Fibroblast of skin of left quadriceps (primary cell): ENCODE measurements at places on chromosomes 1 and 21.

- DNase-seq: no peak
Observed at GRCh38 chr21:46121286-46122221, 23.6 kb downstream of the COL6A2 start.

GRCh38 chr1:8238141-8239038 lies 79.5 kb upstream of the SLC45A1 start:
- peak; percentile 83 for DNase-seq

DNA sequence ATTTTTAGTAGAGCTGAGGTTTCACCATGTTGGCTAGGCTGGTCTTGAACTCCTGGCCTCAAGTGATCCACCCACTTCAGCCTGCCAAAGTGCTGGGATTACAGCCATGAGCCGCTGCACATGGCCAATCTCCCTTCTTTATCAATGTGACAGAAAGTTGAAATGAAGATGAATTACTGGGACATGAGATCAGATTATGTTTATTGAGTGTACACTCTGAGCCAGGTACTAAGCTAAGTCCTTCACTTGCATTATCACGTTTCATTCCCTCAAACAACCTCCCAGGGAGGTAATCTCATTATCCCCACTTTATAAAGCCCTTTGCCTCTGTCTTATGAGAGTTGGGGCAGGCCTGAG lies 6.3 kb upstream of the CHI3L2 start:
- DNase-seq: no peak

DNA sequence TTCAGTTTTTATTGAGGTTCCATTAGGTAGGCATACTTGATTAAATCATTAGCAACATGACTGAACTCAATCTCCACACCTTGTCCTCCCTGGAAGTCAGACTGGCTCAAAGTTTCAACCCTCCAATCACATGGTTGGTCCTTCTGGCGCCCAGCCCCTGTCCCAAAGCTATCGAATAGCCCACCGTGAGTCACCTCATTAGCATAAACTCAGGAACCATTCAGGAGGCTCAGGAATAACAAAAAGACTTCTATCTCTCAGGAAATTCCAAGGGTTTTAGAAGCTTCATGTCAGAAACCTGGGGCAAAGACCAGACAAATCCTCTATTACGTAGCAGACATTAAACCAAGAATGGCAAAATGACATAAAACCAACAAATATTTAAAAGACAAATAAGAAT lies 78.6 kb downstream of the RGS2 start:
- DNase-seq: no peak

GRCh38 chr1:32413507-32414185 lies 19.4 kb upstream of the BSDC1 start:
- DNase-seq: peak; percentile 18

DNA sequence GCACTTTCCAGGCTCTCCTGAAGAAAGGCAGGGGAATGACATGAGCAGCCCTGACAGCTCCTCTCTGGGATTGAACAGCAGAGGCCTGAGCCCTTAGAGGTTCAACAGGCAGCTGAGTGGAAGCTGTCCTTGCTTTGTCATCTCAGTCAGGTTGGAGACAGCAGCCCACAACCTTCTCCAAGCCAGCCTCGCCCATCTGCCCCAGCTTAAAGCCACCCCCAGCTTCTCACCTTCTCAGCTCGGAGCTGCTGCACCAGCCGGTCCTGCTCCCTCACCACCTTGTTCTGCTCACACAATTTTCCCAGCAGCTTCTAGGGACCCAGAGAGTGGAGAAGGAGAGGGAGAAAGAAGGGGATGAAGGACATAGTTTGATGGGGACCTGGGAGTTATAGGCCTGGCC lies 35.2 kb upstream of the GOLT1A start:
- no peak for DNase-seq

DNA sequence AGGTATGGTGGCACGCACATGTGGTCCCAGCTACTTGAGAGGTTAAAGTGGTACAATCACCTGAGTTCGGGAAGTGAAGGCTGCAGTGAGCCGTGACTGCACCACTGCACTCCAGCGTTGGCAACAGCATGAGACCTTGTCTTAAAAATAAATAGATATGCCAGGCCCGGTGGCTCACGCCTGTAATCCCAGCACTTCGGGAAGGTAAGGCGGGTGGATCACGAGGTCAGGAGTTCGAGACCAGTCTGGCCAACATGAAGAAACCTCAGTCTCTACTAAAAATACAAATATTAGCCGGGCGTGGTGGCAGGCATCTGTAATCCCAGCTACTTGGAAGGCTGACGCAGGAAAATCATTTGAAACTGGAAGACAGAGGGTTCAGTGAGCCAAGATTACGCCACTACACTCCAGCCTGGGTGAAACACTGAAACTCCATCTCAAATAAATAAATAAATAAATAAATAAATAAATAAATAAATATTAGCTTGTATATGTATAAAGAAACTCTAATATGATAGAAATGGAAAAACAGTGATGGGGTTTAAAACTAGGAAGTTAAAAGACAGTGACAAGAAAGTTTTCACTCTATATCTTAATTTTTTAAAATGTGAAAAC lies 18.8 kb downstream of the GATAD2B start:
- DNase-seq: no peak

- DNase-seq: no peak
Observed at GRCh38 chr21:43825242-43825935, 36.0 kb downstream of the RRP1 start.

DNA sequence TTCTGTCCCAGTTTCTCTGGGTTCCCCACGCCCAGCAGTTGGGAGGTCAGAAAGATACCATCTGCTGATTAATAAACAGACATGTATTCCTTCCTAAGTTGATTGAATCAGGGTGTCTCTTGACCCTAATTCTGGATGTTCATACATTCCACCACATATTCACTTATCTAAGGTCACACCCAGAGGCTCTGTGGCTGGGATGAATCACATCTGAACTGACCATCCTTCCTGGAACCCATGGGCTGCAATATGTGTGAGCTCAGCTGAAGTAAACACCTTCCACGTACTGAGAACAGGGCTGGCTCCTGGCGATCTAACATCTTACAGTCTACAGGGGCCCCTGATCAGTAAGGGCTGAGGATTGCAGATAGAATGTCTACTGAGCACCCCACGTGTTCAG lies 20.5 kb upstream of the TRABD2B start:
- no peak for DNase-seq

GRCh38 chr1:15046487-15047165 lies 106.9 kb upstream of the TMEM51 start:
- peak; percentile 46 for DNase-seq

GRCh38 chr1:10253755-10254154 lies 43.4 kb downstream of the KIF1B start:
- peak; percentile 70 for DNase-seq

DNA sequence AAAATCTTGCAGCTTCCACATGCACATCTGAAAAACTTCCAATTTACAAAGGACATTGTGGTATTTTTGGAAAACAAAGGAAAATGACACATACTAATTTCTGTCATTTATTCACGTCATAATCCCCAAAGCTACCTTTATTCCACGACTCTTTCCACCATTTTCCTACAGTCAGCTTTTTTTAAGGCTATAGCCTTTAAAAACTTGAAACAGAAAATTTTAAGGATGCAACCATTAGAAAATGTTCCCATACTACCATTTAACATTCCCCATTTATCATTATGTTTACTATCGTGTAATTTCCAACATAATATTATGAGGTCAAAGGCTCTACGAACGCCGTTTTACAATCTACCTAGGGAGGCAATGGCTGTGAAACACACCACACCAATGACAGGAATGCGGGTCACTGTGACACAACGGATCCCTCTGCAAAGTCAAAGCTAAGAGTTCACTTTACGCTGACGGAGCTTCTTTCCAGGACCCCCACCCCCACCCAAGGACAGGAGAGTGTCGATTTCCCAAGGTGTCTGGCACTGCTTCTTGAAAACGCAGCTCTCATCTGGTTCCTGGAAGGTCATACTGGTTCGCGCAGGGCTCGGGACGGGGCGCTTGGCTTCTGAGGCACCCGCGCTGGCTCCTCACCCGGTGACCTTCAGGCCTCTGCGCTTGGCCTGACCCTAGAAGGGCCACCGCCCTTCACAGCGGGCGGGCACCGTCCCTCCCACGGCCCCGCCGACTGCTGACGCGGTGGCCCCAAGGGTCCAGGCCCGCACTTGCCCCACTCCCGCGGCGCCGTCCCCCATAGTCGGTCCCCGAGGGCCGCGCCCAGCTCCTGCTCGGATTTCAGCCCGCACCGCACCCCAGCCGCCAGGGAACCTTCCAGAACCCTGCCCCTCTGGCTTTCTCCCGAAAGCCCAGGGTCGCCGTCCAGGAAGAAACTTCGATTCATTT lies 50.5 kb upstream of the ATF3 start:
- no peak for DNase-seq

DNA sequence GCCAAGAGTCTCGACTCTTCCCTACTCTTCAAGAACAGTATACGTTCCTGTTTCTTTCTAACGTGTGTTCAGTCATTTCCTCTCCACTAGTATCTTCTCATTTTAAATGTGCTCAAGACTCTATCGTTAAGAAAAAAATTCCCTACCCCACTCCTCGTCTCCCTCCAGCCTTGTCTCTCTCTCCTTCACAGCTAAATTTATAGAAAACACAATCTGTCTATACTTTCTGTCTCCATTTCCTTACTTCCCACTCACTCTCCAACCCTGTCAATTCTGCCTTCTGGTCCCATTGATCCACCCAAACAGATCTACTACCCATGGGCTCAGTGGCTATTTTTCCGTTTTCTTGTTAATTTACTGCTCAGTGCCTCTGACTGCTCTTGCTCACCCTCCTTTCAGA lies 75.3 kb downstream of the CSMD2 start:
- no peak for DNase-seq

DNA sequence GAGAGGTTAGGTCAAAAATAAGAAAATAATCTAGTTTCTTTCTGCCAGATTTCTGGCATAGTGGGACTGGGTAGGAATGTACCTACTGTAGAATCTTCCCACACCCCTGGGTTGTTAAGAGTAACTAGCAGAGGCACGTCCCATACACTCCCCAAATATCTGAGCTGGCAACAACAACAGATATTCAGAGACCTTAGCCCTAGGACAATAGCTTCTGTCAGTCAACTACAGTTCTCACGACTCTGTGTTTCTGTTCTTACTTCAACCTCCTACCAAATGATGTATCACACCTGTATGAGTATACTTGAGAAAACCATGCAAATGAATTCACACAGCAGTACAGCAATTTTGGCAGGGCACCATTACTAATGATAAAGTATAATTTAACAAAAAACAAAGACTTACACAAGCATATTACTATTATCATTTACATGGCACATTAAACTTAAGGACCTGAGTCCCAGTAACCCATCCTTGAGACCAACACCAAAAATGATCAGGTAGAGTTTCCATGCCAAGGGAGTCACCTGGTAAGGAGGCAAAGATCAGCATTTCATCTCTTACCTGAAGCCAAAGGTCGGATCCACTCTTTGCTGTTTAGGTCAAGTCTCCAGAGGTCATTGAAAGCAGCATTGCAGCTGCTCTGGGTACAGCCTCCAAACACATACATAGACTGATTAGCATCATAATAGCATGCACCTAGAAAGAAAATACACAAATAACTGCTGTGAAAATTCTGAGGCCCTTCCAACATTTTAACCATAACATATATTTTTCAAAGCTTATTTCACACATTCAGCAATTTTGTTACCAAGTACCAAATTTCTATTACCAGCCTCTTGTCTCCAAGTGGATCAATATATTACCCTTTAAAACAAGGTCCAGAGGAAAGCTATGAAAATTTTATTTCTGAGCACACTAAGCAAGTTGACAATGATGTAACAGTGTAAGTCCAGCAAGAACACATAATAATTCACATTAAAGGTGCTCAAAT lies 57.5 kb upstream of the CPLANE2 start:
- DNase-seq: no peak

DNA sequence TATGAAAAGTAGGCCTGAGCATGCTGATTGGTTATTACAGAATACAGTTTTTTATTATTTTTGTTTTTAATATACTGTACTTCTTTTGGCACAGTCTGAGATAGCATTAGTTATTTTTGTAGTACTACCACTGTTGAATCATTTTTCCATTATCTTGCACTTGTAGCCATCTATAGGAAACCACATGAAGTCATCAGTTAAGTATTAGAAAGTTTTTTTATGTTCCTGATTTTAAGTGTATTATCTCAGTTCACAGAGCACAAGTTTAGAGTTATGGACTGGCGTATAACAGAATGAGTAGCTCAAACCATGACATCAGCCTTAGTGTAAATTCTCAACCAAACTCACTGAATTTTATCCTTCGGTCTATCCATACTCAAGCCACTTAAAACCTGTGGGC lies 22.8 kb downstream of the DHX9 start:
- DNase-seq: no peak

DNA sequence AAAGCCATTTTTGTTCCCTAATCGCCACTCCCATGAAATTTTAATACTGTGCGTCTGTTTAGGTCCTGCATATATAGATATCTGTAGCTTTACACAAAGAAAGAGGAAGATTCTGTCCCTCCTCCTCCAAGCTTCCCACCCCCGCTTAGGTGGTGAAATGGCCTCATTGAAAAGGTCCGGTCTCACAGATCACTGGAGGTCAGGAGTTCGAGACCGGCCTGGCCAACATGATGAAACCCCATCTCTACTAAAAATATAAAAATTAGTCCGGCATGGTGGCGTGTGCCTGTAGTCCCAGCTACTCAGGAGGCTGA lies 20.9 kb downstream of the SLC2A7 start:
- DNase-seq: no peak

GRCh38 chr1:197567442-197567841 lies 207.8 kb downstream of the DENND1B start:
- DNase-seq: no peak

GRCh38 chr1:4512636-4513035 lies 141.8 kb upstream of the AJAP1 start:
- no peak for DNase-seq

- no peak for DNase-seq
Observed at GRCh38 chr1:162251102-162251501, 125.6 kb downstream of the SPATA46 start.

- no peak for DNase-seq
Observed at GRCh38 chr1:1613509-1614082, 1.7 kb upstream of the MIB2 start.

- DNase-seq: no peak
Observed at GRCh38 chr21:34018910-34019309, 54.5 kb upstream of the MRPS6 start.

GRCh38 chr21:41584603-41585176 lies 76.7 kb upstream of the TMPRSS2 start:
- DNase-seq: no peak

GRCh38 chr1:31812158-31812829 lies 3.5 kb downstream of the SPOCD1 start:
- DNase-seq: no peak

DNA sequence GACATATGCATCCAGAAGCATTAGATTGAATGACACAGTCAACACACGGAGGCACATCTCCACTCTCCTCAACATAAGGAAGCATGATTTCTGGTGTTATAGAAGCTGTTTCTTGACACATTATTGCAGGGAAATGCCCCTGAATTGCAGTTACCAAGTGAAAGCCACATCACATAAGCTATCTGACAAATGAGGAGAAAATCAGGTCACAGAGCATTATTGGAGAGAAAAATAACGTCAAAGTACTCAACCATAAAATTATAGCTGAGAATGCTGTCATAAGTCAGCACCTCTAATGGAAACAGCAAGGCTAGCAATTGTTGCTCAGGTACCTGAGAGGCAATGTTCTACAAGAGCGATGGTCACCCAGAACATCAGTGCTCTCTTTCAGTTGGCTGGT lies 169.9 kb upstream of the PALMD start:
- no peak for DNase-seq
